ENCODE measurements at places on chromosomes 5 and 9. TPM values are rescaled to one million over a fixed set of nuclear protein-coding genes. Genes with fewer than 3 reads are reported as not detected.

Gene UGT3A2
- total RNA-seq = not detected

DNA sequence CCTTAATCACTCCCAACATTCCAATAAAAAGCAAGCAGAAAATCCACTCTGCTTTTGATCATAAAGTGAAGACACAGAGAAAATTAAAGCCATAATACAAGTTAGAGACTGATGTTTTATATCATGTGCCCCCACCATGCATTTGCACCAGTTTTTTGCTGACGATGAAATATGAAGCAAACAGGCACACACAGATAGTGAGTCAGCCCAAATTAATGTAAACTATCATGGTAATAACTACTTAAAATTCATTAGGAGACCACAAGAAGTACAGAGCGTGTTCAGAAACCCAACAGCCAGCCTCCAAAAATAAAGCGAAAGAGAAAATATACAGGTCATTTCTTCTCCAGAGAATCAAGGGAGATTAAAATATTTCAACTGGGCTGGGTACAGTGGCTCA, 46.4 kb upstream of the KDM4C start:
- H3K4me3 ChIP-seq = no peak overlapping the region
- H3K27me3 ChIP-seq = no peaks in the 10 kb centered on the region
- no peaks in the 10 kb centered on the region for H3K36me3 ChIP-seq
- no peaks in the 10 kb centered on the region for H3K4me1 ChIP-seq

- no peak overlapping the region for H3K27ac ChIP-seq
- DNase-seq = peak; percentile 21
- no peaks in the 10 kb centered on the region for H3K4me1 ChIP-seq
These were observed 2.7 kb downstream of the EPB41L4B start for GRCh38 chr9:109317979-109318741.

GRCh38 chr5:72369301-72369700, 49.1 kb downstream of the PTCD2 start:
- H3K4me3 ChIP-seq = no peak overlapping the region
- peak; percentile 89 for DNase-seq
- H3K4me1 ChIP-seq = peaks cover 2% of the 10 kb centered on the region
- H3K27ac ChIP-seq = no peak overlapping the region
- no peaks in the 10 kb centered on the region for H3K27me3 ChIP-seq
- H3K36me3 ChIP-seq = no peaks in the 10 kb centered on the region

Gene GADD45G
- total RNA-seq = 2.3 TPM

Gene ANKRD31
- total RNA-seq = 0.26 TPM

- no peak for DNase-seq
- H3K4me3 ChIP-seq = no peak overlapping the region
- H3K4me1 ChIP-seq = no peaks in the 10 kb centered on the region
- no peak overlapping the region for H3K27ac ChIP-seq
- no peaks in the 10 kb centered on the region for H3K36me3 ChIP-seq
These were observed 282.4 kb upstream of the KLF9 start for GRCh38 chr9:70696694-70697335.

- H3K4me3 ChIP-seq = no peak overlapping the region
- H3K27me3 ChIP-seq = no peaks in the 10 kb centered on the region
- no peak overlapping the region for H3K27ac ChIP-seq
These were observed 120.5 kb downstream of the MARCHF3 start for GRCh38 chr5:126909856-126910255.
